ENCODE measurements at places on chromosomes 3 and 15.

GRCh38 chr3:187210545-187211327, 13.4 kb downstream of the RTP1 start:
- DNase-seq = peak; percentile 74

GRCh38 chr3:13009132-13009945, 63.9 kb downstream of the IQSEC1 start:
- DNase-seq = no peak

GRCh38 chr15:85849946-85850345, 55.2 kb upstream of the KLHL25 start:
- no peak for DNase-seq

GRCh38 chr3:141292356-141293058, 60.9 kb downstream of the PXYLP1 start:
- DNase-seq = no peak

GRCh38 chr3:49470714-49471420, 800 bp downstream of the DAG1 start:
- DNase-seq = no peak

DNA sequence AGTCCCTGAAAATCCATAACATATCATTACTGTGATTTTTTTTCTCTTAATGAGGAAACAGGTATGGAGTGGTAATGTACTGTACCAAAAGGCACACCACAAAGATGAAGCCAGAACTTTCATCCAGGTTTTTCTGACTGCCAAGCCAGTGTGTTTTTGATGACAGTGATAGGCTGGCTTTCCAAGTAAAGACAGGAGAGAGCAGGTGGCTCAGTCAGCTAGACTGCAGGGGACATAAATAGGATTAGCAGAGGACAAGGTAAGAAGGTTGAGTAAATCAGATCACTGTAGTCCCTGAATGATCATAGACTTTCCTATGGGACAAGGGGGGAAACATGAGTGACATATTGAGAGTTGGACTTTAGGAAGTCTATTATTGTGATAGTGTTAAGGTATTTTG, 127.9 kb downstream of the GADL1 start:
- DNase-seq = no peak

DNA sequence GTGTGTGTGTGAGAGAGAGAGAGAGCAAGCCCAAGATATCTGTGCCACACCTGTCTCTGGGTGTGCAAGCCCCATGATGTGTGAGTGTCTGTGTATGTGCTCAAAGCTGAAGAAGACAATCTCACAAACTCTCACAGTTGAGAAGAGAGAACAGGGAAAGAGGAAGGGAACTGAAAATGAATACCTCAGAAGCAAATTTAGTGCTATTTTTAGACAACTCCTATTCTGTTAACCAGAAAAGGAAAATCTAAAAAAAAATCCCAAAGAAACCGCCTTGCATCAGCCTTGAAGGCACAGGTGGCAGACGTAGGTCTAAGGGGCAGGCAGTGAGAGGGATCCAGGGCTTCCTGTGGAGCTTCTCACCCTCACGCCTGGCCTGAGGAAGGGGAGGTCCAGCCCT, 47.8 kb downstream of the ATP2B2 start:
- no peak for DNase-seq

- no peak for DNase-seq
Measured at GRCh38 chr3:12830785-12831156, 10.6 kb downstream of the RPL32 start.

DNA sequence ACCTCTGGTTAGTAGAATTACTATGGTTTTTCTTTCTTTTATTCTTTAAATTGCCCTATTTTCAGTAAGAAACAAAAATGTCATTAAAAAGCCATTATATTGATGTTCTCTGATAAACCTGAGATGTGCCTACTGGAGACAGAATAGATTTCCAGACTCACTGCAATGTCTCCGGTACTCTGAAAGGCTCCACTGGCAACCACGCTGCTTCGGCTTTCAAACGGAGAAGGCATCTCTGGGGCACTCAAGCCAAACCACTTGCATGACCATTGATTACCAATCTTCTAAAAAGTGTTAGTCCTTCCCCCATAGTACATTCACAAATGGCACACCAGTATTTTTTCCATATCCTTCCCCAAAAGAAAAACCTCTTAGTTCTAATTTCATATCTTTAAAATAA, 82.6 kb downstream of the CBLB start:
- DNase-seq = no peak

GRCh38 chr15:26967719-26968269, 3.2 kb upstream of the GABRG3 start:
- DNase-seq = peak; percentile 74

- no peak for DNase-seq
Measured at GRCh38 chr3:84680700-84681099, 278.1 kb upstream of the CADM2 start.

- DNase-seq = no peak
Measured at GRCh38 chr3:58055314-58055713, 47.1 kb downstream of the FLNB start.

- DNase-seq = peak; percentile 63
Measured at GRCh38 chr3:156181509-156181908, 61.1 kb downstream of the KCNAB1 start.

DNA sequence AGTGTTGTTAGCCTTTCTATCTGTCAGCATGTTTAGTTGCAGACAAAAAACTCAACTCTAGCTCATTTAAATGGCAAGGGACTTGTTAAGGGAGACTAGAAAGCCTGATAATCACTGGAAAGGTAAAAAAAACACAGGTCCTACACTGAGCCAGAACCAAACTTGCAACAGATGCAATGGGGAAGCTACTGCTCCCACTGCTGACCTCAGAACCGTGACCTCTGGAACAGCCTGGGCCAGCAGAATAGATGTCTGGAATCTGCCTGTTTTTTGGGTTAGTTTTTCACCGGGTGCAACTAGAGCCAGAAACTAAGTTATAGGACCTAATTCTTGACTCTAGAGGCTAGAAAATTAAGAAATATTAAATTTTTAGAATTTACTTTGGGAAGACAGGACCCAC, 32.5 kb upstream of the ARL14 start:
- DNase-seq = no peak

DNA sequence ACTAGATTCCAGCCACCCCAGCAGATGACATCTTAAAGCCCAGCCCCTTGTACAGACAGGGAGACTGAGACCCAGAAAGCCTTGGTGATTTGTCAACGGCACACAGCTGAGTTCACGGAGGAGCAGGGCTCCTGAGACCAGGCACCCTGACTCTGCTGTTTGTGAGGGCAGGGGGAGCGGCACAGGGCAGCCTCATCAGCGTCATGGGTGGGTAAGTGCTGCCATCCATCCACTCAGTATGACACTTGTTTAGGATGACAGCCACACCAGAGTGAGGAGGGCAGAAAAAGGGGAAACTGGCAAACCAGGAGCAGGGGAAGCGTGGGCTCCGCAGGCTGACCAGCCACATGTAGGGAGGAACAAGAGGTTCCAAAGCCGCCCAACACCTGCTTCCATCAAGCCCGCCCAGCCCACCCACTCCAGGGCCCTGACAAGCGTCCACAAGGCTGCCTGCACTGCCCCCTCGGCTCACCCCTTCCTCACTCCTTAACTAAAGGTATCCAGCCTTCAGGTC, 19.9 kb downstream of the RBPMS2 start:
- no peak for DNase-seq

- DNase-seq = no peak
Measured at GRCh38 chr15:73949496-73949895, 23.2 kb downstream of the LOXL1 start.

DNA sequence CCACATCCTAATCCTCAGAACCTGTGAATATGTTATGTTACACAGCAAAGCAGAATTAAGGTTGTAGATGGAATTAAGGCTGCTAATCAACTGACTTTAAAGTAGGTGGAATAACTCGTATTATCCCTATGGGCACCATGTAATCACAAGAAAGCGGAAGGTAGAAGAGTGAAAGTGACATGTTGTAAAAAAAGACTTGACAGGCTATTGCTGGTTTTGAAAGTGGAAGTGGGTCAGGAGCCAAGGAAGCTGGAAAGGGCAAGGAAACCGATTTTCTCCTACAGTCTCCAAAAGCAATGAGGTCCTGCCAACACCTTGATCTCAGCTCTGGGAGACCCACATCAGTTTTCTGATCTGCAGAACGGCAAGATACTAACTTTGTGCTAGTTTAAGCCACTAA, 6.6 kb downstream of the TP63 start:
- DNase-seq = no peak

- DNase-seq = no peak
Measured at GRCh38 chr3:124593442-124593829, 136.8 kb upstream of the UMPS start.

GRCh38 chr3:169054471-169054870, 609.0 kb downstream of the MECOM start:
- no peak for DNase-seq

- peak; percentile 45 for DNase-seq
Measured at GRCh38 chr3:11154036-11154952, at the start of gene HRH1. Gene HRH1, plus strand, starts transcription at chr3:11154493. Its CDS starts 104,545 bp downstream, at chr3:11259038.

- DNase-seq = peak; percentile 93
Measured at GRCh38 chr15:63950911-63951481, 95.3 kb downstream of the DAPK2 start.

DNA sequence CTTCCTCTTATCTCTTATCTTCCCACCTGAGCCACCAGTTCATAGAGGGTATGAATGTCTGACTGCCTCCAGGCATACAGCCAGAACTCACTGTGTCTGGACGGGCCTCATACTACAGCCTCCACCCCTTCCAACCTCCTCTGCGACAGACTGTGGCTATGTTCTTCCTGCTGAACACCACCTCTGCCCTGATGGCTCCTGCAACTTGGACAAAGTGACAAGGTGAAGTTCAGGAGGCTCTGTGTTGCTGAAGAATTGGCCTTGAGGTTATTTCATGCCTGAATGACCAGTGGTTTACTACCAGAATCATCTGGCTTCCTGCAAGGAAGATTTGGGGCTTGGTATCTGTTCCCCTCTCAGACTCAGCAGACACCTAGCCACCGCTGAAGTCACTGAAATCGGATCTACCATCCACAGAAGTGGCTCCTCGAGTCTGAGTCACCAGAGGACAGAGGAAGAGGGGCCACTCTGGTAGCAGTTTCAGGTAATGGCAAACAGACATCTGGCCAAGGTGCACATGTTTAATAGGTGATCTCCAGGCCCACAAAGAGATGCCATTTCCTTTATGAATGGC, 14.2 kb upstream of the ULK3 start:
- no peak for DNase-seq

GRCh38 chr3:194840661-194841514, 155.2 kb downstream of the FAM43A start:
- DNase-seq = peak; percentile 38

DNA sequence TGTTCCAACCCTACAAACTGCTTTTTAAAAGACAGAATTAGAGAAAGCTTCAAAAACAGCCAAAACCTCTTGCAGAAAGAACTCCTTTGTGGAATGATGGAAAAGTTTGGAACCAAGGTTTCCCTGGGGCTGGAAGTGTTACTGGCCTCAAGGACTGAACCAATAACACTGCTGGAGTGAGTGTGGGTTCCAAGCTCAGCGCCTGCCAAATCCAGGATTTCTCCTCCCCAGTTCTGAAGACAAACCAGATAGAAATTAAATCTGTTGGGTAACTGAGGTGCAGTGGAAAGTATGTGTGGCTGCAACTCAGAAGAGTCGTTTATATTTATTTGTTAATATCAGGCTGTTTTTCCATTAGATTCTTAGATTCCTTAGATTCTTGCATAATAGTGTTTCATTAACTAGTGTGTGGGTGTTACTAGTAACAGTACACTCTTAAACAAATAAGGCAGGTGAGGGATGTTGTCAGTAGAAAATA, 66.5 kb upstream of the FNDC3B start:
- no peak for DNase-seq

DNA sequence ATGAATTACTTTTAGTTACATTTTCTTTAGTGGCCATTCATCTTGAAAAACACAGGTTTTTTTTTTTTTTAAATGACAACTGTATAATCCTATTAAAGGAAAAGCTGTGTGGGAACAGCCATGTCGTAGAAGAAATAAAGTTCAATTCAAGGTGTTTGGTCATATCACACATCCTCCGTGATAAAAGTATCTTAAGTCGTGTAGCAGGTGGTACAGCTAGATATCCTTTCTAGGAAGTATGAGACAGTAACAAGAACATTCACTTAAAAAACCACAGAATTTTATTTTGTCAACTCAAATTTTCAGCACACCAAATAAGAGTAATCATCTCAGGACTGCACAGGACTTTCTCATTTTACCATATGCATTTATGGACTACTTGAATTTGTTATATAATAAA, 16.1 kb downstream of the ZDHHC23 start:
- no peak for DNase-seq

DNA sequence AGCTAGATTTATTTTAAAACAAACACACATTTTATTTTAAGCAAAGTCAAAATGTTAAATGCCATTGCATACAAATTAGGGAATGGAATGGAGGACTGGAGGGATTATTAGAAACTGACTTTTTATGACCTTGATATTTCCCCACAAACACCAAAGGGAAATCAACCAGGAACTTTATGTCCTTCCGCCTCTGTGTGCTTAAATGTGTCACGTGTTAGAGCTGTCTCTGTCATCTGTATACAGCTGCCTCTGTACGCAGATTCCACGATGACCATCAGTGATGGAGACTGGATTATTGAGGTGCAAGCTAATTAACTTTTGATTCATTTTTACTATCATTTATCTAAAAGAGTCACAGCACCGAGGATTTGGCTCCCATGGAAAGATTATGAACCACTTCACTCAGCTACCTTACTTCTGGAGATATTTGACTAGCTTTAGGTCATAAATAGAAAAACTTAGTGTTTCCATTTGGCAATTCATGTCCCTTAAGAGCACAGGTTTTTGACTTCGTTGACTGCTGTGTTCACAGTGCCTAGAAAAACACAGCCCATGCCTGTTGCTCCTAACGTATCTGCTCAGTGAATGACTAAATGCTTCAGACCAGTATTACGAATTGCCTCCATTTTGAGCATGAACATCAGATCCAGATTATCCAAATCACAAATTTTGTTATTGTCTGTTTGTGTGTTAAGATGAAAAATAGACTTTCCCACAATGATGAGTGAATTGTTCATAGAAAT, 1048.1 kb downstream of the MCTP2 start:
- no peak for DNase-seq

- no peak for DNase-seq
Measured at GRCh38 chr3:13705702-13706280, 156.9 kb downstream of the FBLN2 start.

DNA sequence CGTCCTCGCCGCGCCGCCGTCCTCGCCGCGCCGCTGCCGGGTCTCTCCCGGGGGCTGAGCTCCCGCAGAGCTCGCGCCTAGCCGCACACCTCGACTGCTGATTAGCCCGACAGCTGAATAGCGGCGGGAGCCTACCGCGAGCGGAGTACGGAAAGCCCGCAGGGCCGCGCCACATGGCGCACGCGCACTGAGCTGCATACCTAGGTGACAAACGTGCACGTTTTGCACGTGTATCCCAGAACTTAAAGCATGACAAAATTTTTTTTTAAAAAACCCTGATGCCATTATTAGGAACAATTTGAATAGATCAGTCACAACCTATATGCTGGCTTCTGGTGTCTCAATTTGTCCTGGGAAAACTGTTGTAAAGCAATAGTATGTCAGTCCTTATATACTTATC, at the start of gene GOLGA8A:
GOLGA8A (minus strand) TSS at position 122 of the 400 bp plus-strand sequence. CDS start 48,117 bp downstream, outside the sequence.
- peak; percentile 87 for DNase-seq

Data from fibroblast of skin of right biceps (primary cell).